ENCODE measurements at places on chromosomes 6 and 20. TPM values are rescaled to one million over a fixed set of nuclear protein-coding genes. Genes with fewer than 3 reads are reported as not detected.

Gene HCK
- total RNA-seq = 0.06 TPM

Gene MRAP2
- total RNA-seq = 2.0 TPM

Gene CEBPB
- total RNA-seq = 257 TPM

Gene OLIG3
- total RNA-seq = not detected

Gene LIN28B
- total RNA-seq = 1.4 TPM

Gene HS3ST5
- total RNA-seq = not detected

Gene PI16
- total RNA-seq = not detected

Gene PDE7B
- 0.83 TPM for total RNA-seq

Gene APOBEC2
- total RNA-seq = not detected

Gene MTHFD1L
- total RNA-seq = 43.6 TPM

Gene SRMS
- not detected for total RNA-seq

Gene OPN5
- total RNA-seq = not detected

Gene EYA2
- 2.2 TPM for total RNA-seq

Gene NOX3
- not detected for total RNA-seq

Gene SLC22A16
- not detected for total RNA-seq

Gene MYL9
- total RNA-seq = 18.1 TPM

Gene MYLIP
- total RNA-seq = 2.1 TPM

Gene TBPL1
- 21.4 TPM for total RNA-seq

Gene VWA7
- 1.5 TPM for total RNA-seq

Gene IRAK1BP1
- 0.73 TPM for total RNA-seq

Gene TULP4
- 6.8 TPM for total RNA-seq

Gene ANKRD6
- total RNA-seq = 2.2 TPM

Gene FLOT1
- 90.3 TPM for total RNA-seq

Gene C6orf15
- total RNA-seq = not detected

All from A549 treated with GW870086 at 1 μM for 4 hours (cell line).